Cardiac fibroblast (primary cell): ENCODE measurements at places on chromosomes 3 and 15.
A peak's percentile ranks its signal among the peaks of the same experiment; 100 is the strongest.

GRCh38 chr3:147773116-147773630, 364.0 kb downstream of the ZIC1 start:
- DNase-seq: peak; percentile 3

GRCh38 chr15:89526601-89527441, 30.4 kb upstream of the RHCG start:
- DNase-seq: no peak

- DNase-seq: no peak
Measured at GRCh38 chr3:30204126-30204525, 402.3 kb upstream of the TGFBR2 start.

- no peak for DNase-seq
Measured at GRCh38 chr3:100185847-100186246, 71.5 kb upstream of the FILIP1L start.

DNA sequence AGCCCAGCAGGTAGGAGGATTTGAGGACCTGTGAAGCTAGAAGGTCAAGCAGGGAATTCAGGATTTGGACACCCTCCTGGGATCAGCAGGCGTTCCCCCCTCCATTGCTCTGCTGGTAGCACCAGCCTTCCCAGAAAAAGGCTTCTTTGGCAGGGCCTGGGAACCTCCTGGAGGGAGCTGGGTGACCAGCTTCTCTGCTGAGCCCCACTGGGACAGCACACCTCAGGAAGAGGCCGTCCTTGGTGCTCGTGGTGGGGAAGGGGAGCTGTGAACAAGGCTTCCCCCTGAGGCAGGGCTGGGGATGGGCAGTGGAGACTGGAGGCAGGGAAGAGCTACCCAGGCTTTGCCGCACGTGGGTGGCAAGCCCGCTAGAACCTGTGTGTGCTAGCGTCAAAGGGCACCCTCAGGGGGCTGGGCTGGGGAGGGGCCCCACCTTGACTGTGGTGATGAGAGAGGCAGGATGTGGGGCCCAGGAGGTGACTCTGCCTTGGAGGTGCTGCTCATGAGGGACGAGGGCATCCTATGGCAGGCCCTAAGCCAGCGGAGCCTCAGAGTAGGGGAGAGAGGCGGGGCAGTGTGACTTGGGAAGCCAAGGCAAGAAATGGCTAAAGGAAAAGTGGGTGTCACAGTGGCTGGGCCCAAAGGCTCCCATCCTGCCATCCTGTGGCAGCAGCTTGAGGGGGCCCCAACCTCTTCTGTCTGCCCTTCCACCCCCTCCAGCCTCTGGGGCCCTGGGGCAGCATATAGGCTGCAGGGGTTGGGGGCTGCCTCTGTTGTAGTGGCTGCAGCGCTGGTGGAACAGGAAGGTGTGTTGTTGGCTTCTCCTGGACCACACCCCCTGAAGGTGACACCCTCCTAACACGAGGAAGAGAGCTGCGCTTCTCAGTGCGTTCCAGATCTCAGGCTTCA, 20.7 kb downstream of the KLF13 start:
- no peak for DNase-seq

- DNase-seq: no peak
Measured at GRCh38 chr3:58556761-58557221, 19.8 kb upstream of the ACOX2 start.

GRCh38 chr3:45355351-45355750, 33.0 kb upstream of the LARS2 start:
- peak; percentile 6 for DNase-seq

GRCh38 chr15:53739651-53740050, 19.8 kb downstream of the WDR72 start:
- no peak for DNase-seq

GRCh38 chr3:150073031-150073430, 102.3 kb upstream of the PFN2 start:
- DNase-seq: no peak

DNA sequence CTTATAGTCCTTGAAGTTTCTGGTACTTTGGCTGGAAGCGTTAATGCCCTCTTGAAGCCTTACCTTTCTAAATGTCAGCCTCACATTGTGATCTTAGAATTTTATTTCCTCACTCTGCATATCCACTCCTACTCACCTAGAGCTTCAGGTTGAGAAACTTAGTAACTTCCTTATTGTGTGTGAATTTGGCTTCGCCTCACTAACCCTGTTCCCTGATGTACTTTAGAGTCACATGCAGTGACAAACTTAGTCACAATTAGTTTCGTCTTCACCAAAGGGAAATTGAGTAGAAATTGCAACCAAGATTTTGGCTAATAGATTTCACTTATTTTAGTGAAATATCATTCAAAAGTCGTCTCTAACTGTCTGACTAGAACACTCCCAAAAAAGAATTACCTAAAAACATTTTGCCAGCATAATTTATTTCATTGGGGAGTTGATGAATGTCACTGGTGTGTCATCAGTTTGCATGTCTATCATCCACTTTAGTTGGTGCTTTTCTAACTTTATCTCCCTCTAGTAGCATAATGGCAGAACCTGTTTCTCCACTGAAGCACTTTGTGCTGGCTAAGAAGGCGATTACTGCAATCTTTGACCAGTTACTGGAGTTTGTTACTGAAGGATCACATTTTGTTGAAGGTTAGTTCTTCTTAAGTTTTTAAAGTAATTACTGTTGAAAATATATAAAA, 960 bp downstream of the MFN1 start:
- no peak for DNase-seq

- DNase-seq: no peak
Measured at GRCh38 chr15:38487378-38487777, 33.5 kb downstream of the FAM98B start.

DNA sequence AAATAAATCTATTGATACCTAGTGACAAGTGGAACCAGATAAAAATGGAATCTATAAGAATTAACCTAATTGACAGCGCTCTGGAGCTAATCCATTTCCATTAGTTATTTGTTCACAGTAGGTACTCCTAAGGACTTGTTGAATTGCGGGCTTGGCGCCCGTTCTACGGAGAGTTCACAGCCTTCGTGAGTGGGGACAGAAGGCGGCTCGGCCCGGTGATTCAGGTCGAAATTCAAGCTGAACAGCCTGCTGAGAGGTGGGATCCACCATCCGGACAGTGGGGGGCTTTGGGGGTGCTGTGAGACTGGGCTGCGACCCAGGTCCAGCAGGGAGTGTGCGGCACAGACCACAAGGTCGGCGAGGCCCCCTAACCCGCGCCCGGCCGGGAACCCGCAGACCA, 779 bp upstream of the CTNNB1 start:
- peak; percentile 24 for DNase-seq

GRCh38 chr3:69658514-69659140, 80.6 kb upstream of the MITF start:
- no peak for DNase-seq

DNA sequence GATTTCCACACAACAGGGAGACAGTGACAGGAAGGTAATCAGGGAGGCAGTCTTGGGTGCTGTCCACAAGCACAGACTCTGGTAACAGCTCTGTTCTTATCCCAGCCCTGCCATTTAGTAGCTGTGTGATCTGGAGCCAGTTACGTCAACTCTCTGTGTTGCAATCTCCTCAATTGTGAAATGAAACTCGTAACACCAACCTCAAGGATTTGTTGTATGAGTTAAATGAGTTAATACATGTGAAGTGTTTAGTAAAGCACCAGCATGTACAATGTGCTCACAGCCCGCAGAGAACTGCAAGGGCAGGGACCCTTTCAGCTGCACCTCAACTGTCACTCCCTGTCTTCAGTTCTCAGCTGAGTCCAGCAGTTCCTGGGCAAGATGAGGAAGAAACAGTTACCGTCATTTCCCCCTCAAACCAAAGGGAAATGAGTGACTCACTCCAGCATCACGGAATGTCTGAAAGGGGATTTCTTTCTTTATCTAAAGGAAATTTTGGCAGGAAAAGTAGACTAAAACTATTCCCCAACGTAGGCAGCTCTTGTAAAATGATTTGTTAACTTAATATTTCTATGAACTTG, 39.9 kb upstream of the MB21D2 start:
- peak; percentile 99 for DNase-seq
